GM13977 (cell line): ENCODE measurements at places on chromosomes 3 and 15.

DNA sequence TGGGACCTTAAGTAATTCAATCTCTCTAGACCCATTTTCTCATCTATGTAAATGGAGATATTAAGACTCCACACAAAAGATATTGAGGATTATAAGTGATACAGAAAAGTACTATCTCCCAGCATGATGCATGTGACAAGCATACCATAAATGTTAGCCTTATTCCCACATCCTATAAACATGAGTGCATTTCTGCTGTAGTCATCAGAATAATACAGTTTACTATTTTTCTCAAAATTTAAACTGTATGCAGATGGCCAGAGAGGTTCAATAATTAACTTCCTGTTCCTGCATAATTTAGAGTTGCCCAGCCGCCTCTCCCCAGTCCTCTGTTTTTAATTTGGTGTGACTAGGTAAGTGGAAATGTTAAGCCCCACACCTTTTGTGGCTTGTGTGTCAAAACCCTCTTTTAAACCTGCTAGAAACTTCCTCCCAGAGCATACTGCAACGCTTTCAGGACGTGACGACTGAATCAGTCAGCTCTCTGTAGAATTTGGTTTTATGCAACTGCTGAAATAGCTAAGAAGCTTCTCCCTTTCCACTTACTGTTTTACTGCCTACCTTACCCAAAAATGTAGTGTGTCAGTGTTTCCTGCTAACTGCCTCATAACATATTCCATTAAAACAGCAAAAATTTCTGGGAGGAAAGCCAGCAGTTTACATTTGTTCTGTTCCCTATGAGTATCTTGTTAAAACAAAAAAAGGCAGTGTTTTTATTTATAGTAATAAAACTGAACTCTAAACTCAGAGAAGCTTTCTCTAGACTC, 1037.9 kb downstream of the EPHA3 start:
- DNase-seq = no peak

GRCh38 chr3:67018789-67019526, 20.9 kb downstream of the KBTBD8 start:
- DNase-seq = peak; percentile 23

DNA sequence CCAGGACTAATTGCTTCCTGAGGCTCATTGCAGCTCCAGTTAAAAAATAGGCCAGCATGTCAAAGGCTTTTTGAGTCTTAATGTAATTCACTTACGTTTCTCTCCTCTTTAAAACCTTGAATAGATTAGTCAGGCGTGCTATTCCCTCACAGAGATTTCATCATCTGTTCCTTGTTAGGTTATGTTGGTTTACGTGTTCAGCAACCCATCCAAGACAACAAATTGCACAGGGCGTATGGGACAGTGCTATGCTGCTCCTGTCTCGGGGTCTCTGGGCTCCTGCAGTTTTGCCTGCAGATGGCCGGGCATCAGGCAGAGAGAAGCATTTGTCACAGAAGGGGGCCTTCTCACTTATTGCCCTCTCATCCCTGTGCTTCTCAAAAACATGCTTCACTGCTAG, 117.1 kb downstream of the CHDH start:
- no peak for DNase-seq

DNA sequence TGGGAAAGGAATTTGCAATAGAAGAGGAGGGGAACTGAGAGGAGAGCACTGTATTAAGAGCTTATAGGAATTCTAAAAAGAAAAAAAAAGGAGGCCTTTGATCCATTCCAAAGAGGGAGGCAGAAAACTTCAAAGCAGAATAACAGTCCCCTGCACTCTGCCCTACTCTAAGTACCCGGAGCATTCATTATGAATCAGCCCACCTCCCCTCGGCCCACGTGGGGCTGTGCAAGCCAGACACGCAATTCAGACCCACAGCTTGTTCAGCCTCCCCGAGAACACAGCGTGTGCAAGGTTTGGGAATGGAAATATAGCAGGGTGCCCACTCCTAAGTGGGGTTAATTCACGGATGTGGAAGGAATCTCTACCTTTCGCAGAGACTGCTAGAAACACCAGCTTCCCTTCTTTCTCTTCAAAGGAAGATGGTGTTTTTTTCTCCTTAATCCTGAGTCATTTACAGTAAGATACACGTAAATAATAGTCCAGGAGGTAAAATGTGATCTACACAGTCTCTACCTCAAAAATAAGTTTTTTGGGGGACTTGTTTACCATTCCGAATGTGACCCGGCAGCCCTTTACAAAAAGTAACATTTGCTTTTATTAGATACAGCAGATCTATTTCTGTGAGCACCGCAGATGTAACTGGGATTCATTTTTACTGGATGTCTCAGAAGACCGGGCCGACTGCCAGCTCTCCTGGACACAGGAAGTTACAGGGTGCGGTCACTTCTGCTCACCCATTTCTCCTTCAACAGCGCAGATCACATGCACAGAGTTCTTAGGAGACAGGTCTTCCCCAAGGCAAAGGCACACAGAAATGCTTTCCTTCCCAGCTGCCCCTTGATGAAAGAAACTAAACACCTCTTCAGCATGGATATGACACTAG, 768.5 kb upstream of the CFAP20DC start:
- no peak for DNase-seq

GRCh38 chr3:163916596-163917560, 1161.4 kb downstream of the SI start:
- no peak for DNase-seq

DNA sequence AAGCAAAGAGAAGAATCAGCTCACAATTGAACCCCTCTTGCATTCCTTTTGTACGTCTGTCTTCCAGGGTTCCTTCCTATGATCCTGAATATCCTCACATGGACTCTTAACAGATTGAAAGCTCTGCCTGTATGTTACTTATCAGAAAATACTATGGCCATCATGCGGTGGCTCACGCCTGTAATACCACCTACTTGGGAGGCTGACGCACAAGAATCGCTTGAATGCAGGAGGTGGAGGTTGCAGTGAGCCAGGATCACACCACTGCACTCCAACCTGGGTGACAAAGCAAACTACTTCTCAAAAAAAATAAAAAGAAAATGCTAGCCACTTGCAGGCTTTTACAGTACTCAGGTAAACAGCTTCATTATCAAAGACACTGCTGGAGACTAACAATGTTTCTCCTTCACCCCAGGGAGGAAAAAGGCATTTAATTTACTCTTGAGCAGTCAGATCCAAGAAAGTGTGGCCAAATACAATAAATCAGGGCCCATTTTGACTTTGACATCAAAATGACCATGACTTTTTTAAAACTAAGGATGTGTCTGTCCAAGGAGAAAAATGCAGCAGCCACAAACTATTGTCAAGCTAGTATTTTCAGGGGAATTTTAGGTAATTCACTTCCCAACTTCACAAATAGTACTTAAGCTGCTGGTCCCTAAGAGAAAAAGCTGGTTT, 27.3 kb downstream of the NPTN start:
- no peak for DNase-seq
